Neural progenitor cell (in vitro differentiated cells): ENCODE measurements at places on chromosomes 1 and 21.
A peak's percentile ranks its signal among the peaks of the same experiment; 100 is the strongest.

GRCh38 chr21:28884976-28885852 is 107.5 kb downstream of the LTN1 start:
- peak; percentile 89 for DNase-seq

GRCh38 chr1:108556499-108556898 is 3.4 kb upstream of the EEIG2 start:
- no peak for DNase-seq

DNA sequence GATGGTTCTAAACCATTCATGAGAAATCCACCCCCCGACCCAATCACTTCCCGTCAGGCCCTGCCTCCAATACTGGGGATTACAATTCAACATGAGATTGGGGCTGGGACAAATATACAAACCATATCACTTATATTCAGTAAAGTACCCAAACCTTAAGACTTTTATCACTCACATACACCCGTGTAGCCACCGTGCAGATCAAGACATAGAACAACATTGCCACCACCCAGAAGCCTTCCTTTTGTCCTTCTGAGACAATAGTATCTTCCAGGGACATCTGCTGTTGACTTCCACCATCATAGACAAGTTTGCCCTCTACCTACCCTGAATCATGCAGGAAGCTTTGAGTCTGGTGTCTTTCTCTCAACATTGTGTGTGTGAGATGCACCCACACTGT is 37.5 kb downstream of the CLIC6 start:
- no peak for DNase-seq

DNA sequence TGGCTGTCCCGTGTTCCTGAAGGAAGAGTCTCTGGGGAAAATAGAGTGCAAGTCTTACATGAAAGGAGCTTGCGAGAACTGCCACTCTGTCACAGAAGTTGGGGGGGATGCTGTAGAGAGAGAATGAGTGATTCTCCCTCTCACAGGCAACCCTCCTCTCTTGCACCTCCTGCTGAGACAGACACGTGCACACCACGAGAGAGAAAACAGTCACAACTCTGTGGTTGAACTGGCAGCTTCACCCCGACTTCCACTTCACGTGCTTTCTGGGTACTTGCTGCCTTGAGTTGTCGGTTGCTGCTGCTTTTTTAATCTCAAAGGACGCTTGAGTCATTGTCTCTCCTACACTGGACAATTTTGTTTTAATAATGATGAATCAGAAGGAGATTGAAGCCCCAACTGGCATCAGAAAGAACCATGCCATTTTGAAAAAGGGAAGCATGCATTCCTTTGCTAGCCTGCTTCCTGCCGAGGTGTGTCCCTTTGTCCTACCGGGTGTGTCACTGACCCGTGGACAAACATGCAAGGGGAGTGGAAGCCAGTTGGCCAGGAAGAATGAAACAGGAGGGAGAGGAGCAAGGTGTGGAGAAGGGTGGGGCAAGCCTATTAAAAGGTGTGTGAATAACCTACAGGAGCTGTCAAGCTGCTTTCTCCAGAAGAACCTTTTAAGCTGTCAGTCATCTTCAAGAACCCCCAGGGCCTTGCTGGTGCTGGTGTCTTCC is 164.2 kb downstream of the CACNA1E start:
- no peak for DNase-seq

- no peak for DNase-seq
Observed at GRCh38 chr21:37742115-37742514, 174.1 kb downstream of the KCNJ6 start.

DNA sequence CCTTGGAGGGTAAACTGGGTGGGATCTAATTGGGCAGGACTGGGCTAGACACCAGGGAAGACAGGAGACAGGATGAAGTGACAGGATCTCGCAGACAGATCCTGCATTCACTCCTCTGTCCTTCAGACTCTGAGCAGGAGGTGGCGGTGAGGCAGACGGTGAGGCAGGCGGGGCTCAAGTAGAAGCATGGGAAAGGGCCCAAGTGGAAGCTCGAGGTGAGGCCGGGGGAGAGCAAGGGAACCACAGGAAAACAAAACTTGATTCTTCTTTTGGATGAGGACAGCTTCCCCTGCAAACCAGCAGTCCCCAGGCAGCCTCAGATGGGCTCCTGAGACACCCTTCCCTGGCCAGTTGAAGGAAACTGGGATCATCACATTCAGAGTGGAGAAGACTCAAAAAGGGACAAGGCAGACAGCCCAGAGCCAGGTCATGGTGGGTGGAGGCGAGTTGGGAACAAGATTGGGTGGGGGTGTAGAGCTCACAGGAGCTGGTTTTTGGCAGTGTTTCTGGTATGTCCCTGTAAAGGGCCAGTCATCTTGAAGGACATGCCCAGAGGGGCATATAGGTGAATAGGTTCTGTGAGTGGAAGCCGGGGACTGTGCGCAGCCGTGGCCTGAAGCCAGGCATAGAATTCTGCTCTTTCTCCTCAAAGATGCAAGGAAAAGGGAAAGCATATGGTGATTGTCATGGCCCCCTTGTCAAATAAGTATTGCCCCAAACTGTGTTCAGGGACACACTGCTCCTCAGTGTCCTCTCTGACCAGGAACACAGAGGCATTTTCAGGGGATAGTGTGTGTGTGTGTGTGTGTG is 18.0 kb downstream of the INKA2 start:
- no peak for DNase-seq

DNA sequence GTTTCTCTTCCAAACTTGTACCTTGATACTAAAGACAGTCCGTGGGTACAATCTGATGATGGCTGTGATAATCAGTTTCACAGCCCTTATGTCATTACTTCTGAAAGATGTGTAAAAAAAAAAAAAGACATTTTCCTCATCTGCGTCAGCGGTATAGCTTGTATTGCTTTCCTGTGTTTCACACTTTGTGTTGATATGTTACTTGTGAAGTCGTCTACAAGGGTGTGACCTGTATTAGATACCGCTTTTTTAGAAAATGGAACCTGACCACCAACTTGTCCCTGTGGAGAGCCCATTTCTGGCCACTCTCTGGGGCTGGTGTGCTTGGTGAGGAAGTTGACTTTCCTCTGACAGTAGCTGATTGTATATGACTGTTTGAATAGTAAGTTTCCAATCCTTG is 50.5 kb downstream of the PEX14 start:
- no peak for DNase-seq

GRCh38 chr1:55617288-55617982 is 402.3 kb upstream of the USP24 start:
- no peak for DNase-seq

DNA sequence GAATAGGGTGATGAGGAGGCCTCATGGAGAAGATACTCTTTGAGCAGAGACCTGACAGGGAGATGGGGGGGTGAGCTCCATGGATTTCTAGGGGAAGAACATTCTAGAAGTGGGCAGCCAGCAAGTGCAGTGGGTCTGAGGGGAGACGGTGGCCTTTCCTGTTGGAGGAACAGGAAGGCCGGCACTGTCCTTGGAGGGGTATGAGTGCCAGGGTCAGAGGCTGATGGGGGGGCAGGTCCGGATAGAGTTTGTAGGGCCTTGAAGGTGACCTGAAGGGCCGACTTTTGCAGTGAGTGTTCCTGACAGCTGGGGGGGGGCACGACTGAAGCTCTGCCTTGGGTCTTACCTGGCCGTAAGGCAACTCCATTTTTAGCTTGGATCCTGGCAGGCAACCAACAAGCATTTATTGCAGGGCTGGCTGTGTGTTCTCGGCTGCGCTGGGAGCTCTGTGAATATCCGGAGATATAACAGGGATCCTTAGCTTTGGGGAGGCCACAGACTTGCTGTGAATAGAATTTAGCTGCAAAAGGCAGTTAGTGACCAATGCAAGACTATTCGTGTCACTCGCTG is 130.6 kb downstream of the MRPS6 start:
- no peak for DNase-seq

- DNase-seq, result peak; percentile 19
Observed at GRCh38 chr1:209349363-209350308, 233.9 kb upstream of the CAMK1G start.

DNA sequence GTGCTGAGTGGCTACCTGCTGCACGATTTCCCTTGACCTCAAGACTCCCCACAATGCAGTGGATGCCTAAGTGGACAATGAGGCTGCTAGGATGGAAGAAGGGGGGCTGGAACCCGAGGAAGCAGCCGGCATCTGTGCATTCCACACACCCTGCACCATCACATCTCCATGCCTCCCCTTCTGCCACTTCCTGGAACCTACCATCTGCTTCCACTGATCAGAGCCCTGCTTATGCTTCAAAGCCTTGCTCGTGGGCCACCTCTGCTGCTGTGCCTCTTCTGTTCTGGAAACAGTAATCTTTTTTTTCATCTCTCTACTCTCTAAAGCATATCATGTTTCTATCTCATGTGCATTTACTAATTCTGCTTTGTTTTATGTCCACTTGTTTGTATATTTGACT is 66.2 kb upstream of the WDR26 start:
- no peak for DNase-seq

DNA sequence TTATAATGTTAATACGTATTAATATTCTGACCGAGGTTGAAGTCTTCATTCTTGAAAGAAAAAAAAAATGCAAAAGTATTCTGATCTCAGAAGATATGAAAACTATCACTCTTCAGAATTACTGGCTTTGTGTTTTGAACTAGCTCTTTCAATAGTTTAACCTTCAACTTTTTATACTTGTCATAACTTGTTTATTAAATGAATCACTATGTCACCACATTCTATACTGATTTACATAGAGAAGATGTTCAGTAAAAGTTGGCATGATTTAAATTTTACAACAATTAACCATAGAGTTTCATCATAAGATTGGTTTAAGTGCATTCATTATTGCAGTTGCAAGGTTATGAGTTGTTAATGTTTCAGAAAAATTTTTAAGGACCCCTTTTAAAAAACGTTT is 57.3 kb downstream of the HS2ST1 start:
- no peak for DNase-seq

DNA sequence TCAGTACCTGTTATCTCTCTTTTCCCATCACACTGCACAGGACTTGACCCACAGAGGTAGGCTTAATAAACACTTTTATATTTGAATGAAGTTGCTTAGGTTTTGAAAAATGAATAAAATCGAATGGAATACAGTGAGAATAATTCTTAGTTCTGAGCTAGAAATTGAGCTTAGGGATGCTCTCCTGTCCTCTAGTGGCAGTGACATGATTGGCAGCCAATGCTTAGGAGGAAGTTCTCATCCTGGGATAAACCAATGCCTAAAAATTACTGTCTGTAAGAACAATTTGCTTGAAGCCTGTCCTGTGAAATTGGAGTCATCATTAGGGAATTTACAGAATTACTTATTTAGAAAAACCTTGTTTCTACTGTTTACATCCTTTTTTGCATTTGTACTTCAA is 21.3 kb upstream of the CYP4X1 start:
- DNase-seq, result no peak

DNA sequence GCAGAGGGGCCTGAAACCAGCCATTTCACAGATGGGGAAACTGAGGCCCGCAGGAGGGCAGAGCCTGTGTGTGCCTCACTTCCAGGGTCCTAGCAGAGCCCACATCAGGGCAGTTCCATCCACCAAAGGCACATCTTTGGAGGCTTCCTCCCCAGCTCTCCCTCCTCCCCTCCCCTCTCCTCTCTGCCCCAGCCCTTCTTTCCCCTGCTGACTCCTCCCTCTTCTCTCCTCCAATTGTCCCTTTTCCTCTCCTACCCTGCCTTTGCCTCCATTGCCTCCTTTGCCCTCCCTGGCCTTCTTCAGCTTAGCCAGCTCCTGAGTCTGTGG is 56.6 kb downstream of the TMEM53 start:
- DNase-seq, result no peak

- no peak for DNase-seq
Observed at GRCh38 chr1:155831279-155831976, 25.6 kb downstream of the GON4L start.

GRCh38 chr1:241821363-241821762 is 26.6 kb upstream of the EXO1 start:
- DNase-seq, result no peak
